Stimulated activated CD4-positive, alpha-beta T cell treated with anti-CD3 and anti-CD28 coated beads, Interleukin-1b, Interleukin-23, amount 100 ng/mL, for 24 hours (primary cell): ENCODE measurements at places on chromosomes 4 and X.

GRCh38 chr4:89863533-89863932, 26.6 kb upstream of the SNCA start:
- no peak for DNase-seq

DNA sequence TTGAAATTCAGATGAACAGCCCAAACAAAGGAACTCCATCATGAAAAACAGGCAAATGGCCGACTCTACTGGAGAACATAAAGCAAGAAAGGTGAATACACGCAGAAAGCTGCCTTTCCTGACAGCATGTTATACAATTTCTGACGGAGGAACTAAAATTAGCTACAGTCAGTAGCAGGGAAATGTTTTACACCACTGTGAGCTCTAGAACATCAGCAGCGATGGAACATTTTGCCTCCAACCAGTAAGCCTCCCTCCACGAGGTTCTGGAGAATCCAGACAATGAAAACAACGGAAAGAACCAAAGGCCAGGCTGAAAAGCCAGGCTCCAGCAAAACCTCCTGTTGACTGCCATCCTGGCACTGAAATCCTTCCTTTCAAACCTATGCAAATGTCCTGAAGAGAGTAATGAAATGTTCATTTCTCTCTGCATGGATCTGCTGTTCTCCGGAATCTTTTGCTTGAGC, 78.9 kb downstream of the IRF2 start:
- DNase-seq: no peak

DNA sequence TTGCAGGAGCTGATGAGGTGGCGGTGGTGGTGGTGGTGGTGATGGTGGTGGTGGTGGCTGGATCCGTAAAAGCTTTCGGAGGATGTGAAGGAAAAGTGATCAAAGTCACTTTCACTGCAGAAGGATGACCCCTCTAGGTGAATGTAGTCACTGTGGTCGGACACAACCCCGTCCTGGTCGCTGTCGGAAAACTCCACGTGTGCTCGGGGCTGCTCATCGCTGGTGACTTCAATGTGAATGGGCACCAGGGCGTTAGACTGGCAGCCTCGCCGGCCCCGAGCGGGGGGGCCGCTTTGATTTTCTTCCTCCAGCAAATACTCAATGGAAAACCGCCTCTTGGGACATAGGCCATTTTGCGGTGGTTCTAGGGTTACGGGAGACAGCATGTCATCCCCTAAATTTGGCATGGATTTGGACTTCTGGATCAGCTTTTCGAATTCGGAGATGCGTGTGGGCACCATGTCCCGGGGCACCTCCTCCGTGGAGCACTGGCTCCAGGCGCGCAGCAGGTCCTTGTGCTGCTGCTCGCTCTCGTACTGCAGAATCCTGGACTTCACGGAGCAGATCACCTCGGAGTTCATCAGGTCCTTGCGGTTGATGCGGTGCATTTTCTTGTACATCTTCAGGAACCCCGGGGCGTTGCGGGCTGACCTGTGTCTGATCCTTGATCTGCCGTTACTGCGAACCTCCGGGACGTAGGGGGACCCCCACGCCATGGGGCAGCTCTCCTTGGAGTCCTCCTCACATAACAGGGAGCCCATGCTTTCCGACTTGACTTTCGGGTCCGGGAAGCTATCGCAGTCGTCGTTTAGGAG, 88.3 kb upstream of the PDLIM3 start:
- DNase-seq: no peak

DNA sequence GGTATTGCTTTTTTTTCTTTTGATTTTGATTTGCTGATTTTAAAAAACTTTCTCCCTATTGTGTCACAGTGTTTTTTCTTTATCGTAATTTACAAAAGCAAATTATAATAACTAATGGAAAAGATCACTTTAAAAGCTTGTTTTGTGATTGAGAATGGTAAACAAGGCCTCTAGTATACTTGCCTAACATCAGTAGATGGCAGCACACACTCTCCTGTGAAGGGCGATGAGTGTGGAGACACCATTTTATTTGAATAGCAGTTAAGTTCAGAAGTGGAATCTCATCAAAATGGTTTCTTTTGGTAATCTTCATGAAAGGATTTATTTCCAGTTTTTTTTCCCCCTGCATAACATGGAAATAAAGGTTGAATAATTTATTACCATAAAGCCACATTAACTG, 72.3 kb downstream of the PAK3 start:
- DNase-seq: no peak

DNA sequence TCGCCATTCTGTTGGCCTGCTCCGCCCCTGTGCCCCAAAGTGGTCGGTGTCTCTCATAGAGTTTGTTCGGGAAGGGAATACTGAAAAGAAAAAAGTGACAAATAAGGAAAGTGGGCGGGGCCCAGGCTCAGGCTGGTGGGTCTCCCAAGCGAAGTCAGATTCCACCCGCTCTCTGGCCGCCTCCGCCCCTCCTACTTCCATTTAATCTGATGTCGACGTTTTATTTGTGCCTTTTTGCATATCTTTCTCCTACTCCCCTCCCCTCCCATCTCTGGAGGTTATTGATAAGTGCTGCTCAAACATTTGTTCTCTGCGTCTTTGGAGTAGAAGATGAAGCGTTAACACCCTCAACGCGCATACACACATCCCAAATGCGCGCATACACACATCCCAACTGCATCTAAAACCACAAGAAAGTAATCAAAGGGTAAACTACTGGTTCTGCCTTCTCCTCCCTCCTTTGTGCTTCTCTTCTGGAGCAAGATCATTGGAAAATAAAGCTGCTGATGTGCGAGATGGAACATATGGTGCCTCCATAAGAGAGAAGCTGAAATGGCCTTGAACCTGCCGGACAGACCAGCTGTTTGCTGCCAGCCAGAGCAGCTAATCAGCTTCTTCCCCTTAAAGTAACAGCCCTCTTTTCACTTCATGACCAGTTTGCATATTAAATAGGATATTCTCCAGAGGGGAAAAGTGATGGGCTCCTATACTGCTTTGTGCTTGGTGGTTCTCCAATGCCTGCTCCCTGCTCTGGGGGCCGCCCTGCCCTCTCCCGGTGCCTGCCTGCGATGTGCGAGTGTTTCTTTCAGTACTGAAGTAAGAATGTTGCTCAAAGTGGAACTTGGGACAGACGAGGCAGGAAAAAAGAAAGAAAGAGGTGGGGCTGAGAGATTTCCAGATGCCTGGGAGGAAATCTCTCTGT, 3.1 kb downstream of the MAMLD1 start:
- no peak for DNase-seq
